ENCODE measurements at places on chromosomes 5 and 9.

GRCh38 chr5:158022393-158022792 lies 163.4 kb upstream of the CLINT1 start:
- DNase-seq = no peak

DNA sequence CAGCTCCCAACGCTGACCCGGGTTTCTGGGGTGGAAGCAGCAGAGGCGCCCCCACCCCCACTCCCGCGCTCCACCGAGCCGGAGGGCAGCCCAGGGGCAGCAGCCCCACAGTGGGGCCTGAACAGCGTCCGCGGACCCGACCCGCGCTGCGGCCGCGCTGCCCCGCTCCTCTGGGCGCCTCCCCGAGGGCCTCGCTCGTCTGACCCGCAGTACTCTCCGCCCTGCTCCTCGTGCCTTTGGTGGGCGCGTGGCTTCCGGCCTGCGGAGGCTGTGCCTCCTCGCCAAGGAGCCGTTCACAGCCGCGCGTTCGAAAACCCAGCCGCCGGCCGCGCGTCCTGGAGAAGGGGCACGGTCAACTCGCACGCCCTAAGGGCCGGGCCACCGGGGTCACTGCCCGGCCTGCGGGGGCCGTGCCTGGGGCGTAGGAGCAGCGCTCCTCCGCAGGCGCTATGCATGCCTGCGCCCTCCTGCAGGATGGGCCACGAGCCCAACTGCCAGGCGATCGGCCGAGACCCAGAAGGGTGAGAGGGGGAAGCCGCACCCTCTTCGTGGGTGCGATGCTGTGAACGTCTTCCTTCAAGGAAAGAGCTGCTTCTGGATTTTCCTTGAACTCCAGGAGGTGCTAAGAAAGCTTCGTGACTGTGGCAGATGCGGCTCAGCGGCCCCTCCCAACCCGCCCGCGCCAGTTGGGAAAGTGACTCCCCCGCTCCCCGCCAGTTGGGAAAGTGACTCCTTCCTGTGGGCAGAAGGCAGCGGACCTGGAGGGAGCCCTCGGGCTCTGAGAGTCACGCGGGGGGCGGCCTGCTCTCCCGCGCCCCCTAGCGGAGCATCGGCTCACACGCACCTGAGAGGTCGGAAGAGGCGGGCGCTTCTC lies 82.7 kb downstream of the HSD17B3 start:
- DNase-seq = peak; percentile 37

- DNase-seq = no peak
Observed at GRCh38 chr9:24502206-24502937, 43.3 kb downstream of the IZUMO3 start.

- no peak for DNase-seq
Observed at GRCh38 chr5:136135536-136135935, 2.9 kb downstream of the SMAD5 start.

DNA sequence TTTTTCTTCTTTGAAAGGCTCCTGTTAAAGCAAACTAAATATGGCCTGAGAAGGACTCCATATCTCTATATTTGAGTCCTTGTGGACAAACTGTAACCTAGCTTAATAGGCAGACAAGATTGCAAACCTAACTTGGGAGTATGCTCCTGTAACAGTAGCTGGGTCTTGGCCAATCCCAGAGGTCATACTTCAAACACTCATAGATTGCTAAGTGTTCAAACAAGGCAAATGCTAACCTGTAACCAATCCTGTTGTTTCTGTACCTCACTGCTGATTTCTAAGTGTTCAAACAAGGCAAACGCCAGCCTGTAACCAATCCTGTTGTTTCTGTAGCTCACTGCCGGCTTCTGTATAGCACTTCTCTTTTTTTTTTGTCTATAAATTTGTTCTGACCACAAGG lies 50.6 kb upstream of the CLK4 start:
- no peak for DNase-seq

- DNase-seq = no peak
Observed at GRCh38 chr5:163677092-163677491, 171.7 kb downstream of the MAT2B start.

DNA sequence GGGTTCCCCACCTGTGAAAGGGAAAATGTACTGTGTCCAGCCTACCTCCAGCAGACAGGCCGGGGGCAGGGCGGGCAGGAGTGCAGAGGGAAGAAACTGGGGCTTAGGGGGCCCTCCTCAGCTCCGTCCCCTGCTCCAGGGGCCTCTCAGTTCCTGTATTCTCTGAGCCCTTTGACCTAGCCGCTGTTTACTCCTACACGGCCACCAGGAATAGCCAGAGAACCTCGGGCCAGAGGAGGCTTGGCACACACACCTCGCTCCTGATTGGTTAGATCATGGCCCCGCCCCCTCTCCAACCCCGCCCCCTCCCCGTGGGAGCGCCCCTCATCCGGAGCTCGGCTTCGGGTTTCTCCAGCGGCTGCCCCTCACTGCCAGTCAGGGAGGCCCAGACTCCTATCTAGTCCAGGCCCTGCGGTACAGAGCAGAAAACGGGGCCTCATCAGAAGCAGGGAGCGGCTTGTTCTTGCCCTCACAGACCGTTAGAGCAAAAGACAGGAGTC lies 2.2 kb downstream of the ST6GALNAC6 start:
- DNase-seq = no peak

DNA sequence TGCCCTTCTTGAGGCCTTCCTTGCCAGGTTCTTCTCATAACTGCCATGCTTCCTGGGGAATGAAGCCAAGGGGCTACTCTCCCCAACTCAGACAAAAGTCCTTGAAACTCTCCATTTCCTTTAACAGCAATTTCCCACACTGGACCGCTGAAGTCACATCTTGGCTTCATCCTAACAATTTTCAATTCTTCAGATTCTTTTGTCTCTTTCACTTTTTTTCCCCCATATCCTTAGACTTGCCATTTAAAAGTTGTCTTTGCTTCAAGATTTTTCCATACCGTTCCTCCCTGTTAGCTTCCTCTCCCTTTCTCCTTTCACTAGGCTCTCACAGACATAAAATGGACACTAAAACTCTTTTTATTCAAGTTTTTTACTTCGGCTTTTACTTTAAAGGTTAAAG lies 93.1 kb upstream of the ITGA1 start:
- no peak for DNase-seq

DNA sequence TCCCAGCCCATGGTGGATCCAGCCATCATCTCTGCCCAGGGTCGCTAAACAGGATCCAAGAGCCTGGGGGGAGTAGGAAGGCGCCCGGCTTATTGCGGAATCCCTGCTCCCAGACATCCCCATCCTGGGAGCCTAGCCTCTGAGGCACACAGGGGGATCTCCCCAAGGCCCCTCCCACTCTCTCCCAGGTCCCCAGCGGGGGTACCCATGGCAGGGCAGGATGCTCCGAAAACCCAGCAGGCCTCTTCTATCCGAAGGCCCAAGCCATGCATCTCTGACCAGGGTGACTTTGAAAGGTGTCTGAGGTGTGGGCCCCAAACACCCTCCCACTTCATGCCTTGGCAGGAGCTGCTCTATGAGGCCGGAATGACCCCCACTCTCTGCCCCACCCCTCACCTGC lies 81.7 kb upstream of the RUFY1 start:
- no peak for DNase-seq

GRCh38 chr5:33781286-33781685 lies 110.5 kb downstream of the ADAMTS12 start:
- DNase-seq = no peak

GRCh38 chr5:178297751-178298150 lies 65.1 kb upstream of the PHYKPL start:
- DNase-seq = no peak

DNA sequence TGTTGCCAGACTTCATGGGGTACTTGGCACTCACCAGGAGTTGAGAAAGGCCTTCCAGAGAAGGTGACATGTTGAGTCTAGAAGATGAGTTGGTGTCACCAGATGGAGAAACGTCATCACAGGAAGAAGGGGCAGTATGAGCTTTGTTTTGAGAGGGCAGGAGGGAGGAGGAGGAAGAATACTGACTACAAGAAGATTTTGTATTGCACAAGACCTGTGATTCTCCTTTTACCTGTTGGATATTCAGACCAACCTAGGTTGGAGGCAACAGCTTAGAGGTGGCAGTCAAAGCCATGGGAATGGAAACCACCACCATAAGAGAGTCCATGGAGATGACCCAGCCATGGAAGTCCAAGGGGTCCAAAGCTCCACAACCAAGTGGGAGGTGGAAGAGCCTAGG lies 154.2 kb downstream of the TSSK1B start:
- DNase-seq = no peak

DNA sequence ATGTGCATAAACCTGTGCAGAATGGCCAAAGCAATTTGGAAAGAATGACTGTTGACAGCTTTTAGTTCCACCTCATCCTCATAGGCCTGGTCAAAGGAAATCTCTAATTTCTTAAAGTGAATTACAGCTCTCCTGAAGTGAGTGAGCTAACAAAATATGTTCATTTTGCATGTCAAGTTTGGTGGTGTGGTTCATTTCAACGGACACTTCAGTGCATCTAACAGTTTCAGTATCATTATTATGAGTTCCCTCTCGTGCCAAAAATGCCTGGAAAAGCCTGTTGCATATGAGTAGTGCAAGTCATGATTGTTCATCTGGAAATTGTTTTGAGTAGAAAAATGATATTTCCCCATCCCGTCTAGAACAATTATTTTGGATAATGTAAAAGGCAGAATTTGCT lies 53.2 kb upstream of the HMHB1 start:
- DNase-seq = no peak

GRCh38 chr9:72041775-72042194 lies 18.6 kb downstream of the C9orf57 start:
- no peak for DNase-seq

GRCh38 chr5:130112246-130112645 lies 208.0 kb downstream of the CHSY3 start:
- no peak for DNase-seq

DNA sequence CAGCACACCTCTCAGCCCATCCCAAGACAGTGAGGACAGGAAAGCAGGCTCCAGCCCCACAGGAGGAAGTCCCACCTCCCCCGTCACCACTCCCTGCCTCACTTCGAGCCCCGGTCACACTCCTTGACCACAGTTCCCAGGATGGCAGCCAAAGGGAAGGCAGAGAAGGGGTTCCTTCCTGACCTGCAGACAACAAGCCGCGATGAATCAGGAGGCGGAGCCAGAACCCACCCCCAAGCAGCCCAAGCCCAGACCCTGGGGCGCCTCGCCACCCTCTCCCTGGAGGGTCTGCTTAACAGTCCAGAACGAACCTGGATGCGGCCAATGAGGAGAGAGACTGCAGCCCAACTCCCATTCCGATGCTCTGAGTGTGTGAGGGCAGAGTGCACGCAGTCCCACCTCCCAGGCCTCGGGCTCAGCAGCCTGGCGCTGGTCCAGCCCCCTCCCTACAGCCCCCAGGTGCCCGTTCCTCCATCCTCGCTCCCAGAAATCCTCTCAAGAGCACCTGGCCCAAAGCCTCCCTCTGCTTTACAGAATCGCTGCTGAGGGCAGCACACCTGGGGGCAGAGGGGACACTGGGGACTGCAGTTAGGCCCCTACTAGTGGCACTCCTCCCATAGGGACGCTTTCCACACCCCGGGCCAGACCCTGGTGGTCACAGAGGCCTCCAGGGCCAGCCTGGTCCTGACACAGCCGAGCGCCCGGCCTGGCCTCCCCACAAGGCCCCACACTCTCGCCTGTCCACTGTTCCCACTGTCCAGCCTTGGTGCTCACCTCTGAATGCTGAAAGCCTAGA lies 69.6 kb upstream of the LRRTM2 start:
- DNase-seq = no peak

- DNase-seq = no peak
Observed at GRCh38 chr5:4576161-4576748, 563.9 kb upstream of the ADAMTS16 start.
